ENCODE measurements at places on chromosomes 11 and 22. TPM values are rescaled to one million over a fixed set of nuclear protein-coding genes. Genes with fewer than 3 reads are reported as not detected.
A peak's percentile ranks its signal among the peaks of the same experiment; 100 is the strongest.

Gene GAL
- not detected for total RNA-seq

Gene FAM227A
- 0.91 TPM for total RNA-seq

DNA sequence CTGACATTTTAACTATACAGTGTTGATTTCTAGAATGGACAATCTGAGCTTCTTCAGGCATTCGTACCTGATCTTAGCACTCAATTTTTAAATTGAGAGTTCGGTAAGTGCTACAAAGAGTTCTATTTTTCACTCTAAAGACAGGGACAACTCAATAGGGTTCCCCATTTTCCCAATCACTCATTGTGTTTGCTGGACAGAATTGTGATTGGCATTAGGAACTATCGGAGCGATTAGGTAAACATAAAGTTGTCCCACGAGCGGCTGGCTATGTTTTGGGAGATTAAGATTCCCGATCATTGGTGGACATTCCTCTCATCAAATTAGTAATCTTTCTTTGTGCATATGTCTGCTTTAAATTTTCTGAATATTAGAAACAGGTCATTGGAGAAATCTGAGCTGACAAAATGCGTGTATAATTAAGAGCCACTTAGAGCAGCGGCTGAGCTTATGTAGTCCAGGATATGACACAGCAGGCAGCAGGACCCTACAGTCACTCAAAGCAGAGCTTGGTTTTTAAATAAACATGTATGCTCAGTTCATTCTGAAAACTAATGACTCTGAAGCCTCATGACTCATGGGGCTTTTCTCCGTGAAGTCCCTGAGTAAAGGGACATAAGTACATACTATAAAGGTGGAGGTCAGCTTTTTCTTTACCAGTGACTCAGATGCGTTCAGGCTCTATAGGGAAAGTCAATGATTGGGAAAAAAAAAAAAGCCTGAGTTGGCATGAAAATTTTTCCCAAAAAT is 109.4 kb downstream of the GRIA4 start:
- no peaks in the 10 kb centered on the region for H3K4me1 ChIP-seq
- DNase-seq, result no peak
- no peak overlapping the region for H3K27ac ChIP-seq
- no peaks in the 10 kb centered on the region for H3K36me3 ChIP-seq

DNA sequence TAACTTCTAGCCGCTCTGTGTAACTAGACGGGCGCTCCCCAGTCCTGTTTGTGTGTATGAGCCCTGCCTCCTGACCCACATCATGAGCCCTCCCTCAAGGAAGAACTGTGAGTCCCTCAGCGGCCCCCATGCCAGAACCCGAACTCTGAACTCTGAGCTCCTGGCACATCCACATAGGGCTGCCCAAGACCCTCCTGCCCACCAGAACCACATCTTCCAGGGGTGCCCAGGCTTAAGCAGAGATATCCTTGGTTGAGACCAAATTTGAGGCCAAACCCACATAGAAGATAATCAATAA is 3.0 kb downstream of the TRIM29 start:
- peaks cover 2% of the 10 kb centered on the region for H3K4me1 ChIP-seq
- no peaks in the 10 kb centered on the region for H3K36me3 ChIP-seq
- peaks cover 27% of the 10 kb centered on the region for H3K27me3 ChIP-seq

GRCh38 chr22:43385770-43386641 is 25.8 kb upstream of the MPPED1 start:
- DNase-seq, result peak; percentile 60
- peak overlapping the region; percentile 49 for H3K27ac ChIP-seq
- peak overlapping the region; percentile 36 for H3K4me3 ChIP-seq

- peaks cover 33% of the 10 kb centered on the region for H3K27me3 ChIP-seq
- H3K4me1 ChIP-seq, result no peaks in the 10 kb centered on the region
- H3K27ac ChIP-seq, result no peak overlapping the region
- H3K4me3 ChIP-seq, result no peak overlapping the region
Measured at GRCh38 chr11:8988329-8989234, 15.2 kb downstream of the NRIP3 start.

GRCh38 chr22:39382410-39382809 is 17.2 kb upstream of the TAB1 start:
- H3K27me3 ChIP-seq, result peaks cover 5% of the 10 kb centered on the region
- peaks cover 3% of the 10 kb centered on the region for H3K4me1 ChIP-seq
- H3K36me3 ChIP-seq, result no peaks in the 10 kb centered on the region
- DNase-seq, result no peak

- no peaks in the 10 kb centered on the region for H3K36me3 ChIP-seq
- peaks cover 32% of the 10 kb centered on the region for H3K27me3 ChIP-seq
- H3K4me3 ChIP-seq, result no peak overlapping the region
- H3K4me1 ChIP-seq, result peaks cover 13% of the 10 kb centered on the region
- no peak overlapping the region for H3K27ac ChIP-seq
Measured at GRCh38 chr22:36808721-36809344, 8.0 kb downstream of the PVALB start.

- H3K4me3 ChIP-seq, result no peak overlapping the region
- H3K36me3 ChIP-seq, result peaks cover 5% of the 10 kb centered on the region
- no peaks in the 10 kb centered on the region for H3K27me3 ChIP-seq
- peaks cover 45% of the 10 kb centered on the region for H3K4me1 ChIP-seq
- peak overlapping the region; percentile 96 for H3K27ac ChIP-seq
Measured at GRCh38 chr22:37298748-37299495, 16.6 kb downstream of the CYTH4 start.

DNA sequence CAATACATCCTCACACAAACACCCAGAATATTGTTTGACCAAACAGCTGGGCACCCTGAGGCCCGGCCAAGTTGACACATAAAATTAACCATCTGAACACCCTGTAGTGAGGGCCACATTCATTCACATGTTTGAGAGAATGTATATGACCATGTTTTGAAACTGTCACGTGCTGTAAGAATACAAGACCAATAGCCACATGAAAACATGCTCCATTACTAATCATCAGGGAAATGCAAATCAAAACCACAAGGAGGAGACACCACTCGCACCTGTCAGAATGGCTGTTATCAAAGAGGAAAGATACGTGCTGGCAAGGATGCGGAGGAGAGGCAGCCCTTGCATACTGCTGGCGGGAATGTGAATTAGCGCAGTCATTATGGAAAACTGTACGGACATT is 38.3 kb upstream of the IGSF9B start:
- H3K4me3 ChIP-seq, result no peak overlapping the region
- H3K36me3 ChIP-seq, result no peaks in the 10 kb centered on the region
- no peak overlapping the region for H3K27ac ChIP-seq
- no peak for DNase-seq
- peaks cover 13% of the 10 kb centered on the region for H3K4me1 ChIP-seq
- H3K27me3 ChIP-seq, result peaks cover 29% of the 10 kb centered on the region

- no peaks in the 10 kb centered on the region for H3K4me1 ChIP-seq
- no peak overlapping the region for H3K4me3 ChIP-seq
- DNase-seq, result no peak
- no peak overlapping the region for H3K27ac ChIP-seq
- H3K36me3 ChIP-seq, result no peaks in the 10 kb centered on the region
Measured at GRCh38 chr11:50275133-50275532, 242.5 kb downstream of the OR4C45 start.

- H3K36me3 ChIP-seq, result no peaks in the 10 kb centered on the region
- peak overlapping the region; percentile 11 for H3K27ac ChIP-seq
- no peak for DNase-seq
Measured at GRCh38 chr11:110065189-110065588, 28.0 kb upstream of the ZC3H12C start.

DNA sequence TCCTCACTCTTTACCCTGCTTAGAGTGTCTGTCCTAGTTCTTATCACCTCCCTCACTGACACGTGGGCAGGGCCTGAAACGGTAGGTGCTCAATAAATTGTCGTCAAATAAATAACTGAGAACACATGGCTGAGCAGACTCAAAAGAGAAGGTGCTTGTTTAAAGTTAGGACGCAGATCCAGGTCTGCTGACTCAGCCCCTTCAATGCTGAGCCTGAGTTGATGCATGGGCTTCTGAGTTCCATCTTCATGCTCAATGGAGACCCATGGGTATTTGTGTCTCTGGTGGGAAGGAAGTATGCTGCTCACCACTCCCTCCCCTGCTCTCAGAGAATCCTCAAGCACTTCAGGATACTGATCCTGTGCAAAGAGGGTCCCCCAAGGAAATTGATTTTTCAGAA is 67.5 kb downstream of the FLI1 start:
- H3K4me1 ChIP-seq, result peaks cover 49% of the 10 kb centered on the region
- peaks cover 27% of the 10 kb centered on the region for H3K36me3 ChIP-seq
- peak overlapping the region; percentile 83 for H3K27ac ChIP-seq
- H3K4me3 ChIP-seq, result no peak overlapping the region
- DNase-seq, result no peak
- H3K27me3 ChIP-seq, result no peaks in the 10 kb centered on the region

DNA sequence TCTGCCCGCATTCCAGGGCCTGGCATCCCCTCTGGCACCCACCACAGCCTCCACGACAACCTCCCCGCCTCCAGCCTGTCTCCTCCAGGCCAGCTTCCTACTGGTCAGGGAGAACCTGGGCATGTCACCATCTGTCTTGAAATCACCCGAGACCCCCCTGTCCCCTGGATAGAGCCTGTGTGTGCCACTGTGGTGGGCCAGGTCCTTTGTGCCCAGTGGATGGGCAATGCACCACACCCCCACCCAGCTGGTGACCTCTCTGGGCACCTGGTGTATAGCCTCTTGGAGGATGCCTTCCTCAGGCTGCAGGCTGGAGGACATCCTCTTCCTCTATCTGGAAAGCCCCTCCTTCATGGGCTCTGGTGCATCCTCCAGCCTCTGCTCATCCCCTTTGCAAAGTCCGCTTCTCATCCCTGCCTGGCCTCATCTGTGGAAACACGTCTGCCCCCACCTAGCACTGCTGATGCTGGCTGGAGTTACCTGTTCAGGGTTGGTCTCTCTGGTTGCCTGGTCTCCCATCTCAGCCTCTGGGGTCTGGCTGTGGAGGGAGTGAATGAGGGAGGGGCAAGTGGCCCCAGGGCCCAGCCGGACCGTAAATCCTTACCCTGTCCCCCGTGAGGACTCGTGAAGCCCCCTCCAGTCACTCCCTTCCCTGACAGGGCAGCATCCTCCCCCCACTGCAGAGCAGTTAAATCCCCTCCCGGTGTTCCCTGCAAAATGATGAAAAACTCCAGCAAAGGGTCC is 589.6 kb downstream of the TBC1D22A start:
- H3K36me3 ChIP-seq, result peaks cover 3% of the 10 kb centered on the region
- no peak overlapping the region for H3K27ac ChIP-seq
- H3K4me3 ChIP-seq, result no peak overlapping the region
- H3K4me1 ChIP-seq, result no peaks in the 10 kb centered on the region
- H3K27me3 ChIP-seq, result peaks cover 17% of the 10 kb centered on the region
- DNase-seq, result no peak

DNA sequence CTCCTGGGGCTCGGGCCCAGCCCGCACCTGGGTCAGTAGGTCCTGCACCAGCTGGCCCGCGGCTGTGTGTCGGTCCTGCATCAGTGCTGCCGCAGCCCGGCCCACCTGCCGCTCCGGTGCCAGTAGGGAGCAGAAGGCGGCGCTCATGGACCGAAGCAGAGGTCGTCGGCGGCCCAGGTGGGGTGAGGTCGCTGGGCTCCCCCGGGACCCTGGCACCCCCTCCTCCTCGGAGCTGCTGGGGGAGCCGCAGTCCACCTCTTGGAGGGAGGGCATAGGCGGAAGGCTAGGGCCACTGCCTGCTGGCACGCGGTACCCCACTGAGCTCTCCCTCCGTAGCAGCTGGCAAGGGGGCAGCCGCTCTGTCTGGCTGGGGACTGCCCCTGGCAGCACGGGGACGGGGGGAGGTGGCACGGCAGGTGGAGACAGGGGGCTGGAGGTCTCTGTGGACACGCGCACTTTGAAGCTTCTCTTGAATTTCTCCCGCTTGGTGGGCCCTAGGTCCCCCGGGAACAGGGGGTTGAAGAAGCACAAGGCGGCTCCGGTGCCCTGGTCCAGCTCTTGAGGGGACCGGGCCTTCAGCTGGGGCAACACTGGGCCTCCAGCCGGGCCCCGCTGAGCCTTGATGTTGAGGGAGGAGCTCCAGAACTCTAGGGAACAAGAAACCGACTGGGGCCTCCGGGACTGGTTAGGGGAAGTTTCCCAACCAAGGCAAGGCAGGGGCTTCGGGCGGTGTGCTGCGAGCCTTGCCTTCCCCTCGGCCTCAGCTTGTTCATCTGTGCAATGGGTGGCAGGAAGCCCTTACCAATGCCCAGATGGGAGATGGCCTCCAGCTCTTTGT is 1.4 kb downstream of the RIN1 start:
- DNase-seq, result no peak
- peaks cover 11% of the 10 kb centered on the region for H3K4me1 ChIP-seq
- peak overlapping the region; percentile 27 for H3K27ac ChIP-seq
- H3K4me3 ChIP-seq, result peak overlapping the region; percentile 82
- no peaks in the 10 kb centered on the region for H3K27me3 ChIP-seq

GRCh38 chr11:104275992-104276391 is 112.0 kb upstream of the PDGFD start:
- no peak overlapping the region for H3K4me3 ChIP-seq
- H3K4me1 ChIP-seq, result no peaks in the 10 kb centered on the region
- no peaks in the 10 kb centered on the region for H3K27me3 ChIP-seq
- H3K36me3 ChIP-seq, result no peaks in the 10 kb centered on the region

- peaks cover 3% of the 10 kb centered on the region for H3K36me3 ChIP-seq
- H3K27ac ChIP-seq, result no peak overlapping the region
- no peak for DNase-seq
- H3K4me3 ChIP-seq, result no peak overlapping the region
Measured at GRCh38 chr11:126419801-126420697, 64.6 kb downstream of the ST3GAL4 start.

DNA sequence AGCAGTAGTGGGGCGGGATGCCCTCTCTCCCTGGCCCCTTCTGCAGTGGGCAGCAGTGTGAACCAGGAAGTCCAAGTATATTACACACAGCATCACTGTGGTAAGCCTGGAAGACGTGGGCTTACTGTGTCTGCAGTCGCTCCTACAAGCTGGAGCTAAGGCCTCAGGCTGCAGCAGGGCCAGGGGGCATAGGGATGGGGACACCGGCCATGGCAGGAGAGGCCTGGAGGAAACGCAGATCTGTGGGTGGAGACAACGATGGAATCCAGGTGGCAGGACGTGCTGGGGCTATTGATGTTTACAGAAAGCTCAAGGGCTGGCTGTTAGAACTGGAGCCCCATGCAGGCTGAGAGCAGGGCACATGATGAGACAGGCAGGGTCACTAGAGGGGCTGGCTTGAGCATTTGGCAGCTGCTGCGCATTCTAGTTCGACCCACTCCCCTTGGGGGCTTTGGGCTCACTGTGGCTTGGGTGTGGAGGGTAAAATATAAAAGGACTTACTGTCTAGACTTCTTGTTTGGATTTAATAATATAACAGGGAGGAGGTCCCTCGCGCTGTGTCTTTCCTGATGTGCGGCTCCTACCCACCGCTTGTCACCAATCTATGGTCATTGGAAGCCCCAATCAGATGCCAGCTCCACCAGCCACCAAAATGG is 539.5 kb downstream of the TBC1D22A start:
- no peaks in the 10 kb centered on the region for H3K4me1 ChIP-seq
- no peak overlapping the region for H3K4me3 ChIP-seq
- no peak overlapping the region for H3K27ac ChIP-seq
- DNase-seq, result no peak
- peaks cover 9% of the 10 kb centered on the region for H3K27me3 ChIP-seq
- H3K36me3 ChIP-seq, result no peaks in the 10 kb centered on the region

Data from T-helper 17 cell (primary cell).